Gastrocnemius medialis (tissue), 4 donors: ENCODE measurements at places on chromosomes 3 and 15. TPM values are rescaled to one million over a fixed set of nuclear protein-coding genes. Genes with fewer than 3 reads are reported as not detected.

GRCh38 chr3:161848376-161848775 lies 351.8 kb downstream of the OTOL1 start:
- H3K36me3 ChIP-seq = no peaks in the 10 kb centered on the region
- no peak overlapping the region for H3K27ac ChIP-seq
- H3K27me3 ChIP-seq = no peaks in the 10 kb centered on the region
- no peak for DNase-seq
- H3K4me3 ChIP-seq = no peak overlapping the region

- DNase-seq = no peak
- H3K4me3 ChIP-seq = no peak overlapping the region
- H3K36me3 ChIP-seq = no peaks in the 10 kb centered on the region
- no peaks in the 10 kb centered on the region for H3K27me3 ChIP-seq
Measured at GRCh38 chr3:50444213-50444612, 59.2 kb downstream of the CACNA2D2 start.

The GATA2 gene
- 14.4 TPM for total RNA-seq

The OR5K3 gene
- total RNA-seq = not detected

GRCh38 chr3:25090698-25091453 lies 337.2 kb upstream of the RARB start:
- H3K36me3 ChIP-seq = no peaks in the 10 kb centered on the region
- no peaks in the 10 kb centered on the region for H3K4me1 ChIP-seq
- no peak for DNase-seq
- no peak overlapping the region for H3K27ac ChIP-seq

GRCh38 chr3:63724987-63725386 lies 72.5 kb downstream of the SNTN start:
- H3K4me3 ChIP-seq = no peak overlapping the region
- no peak overlapping the region for H3K27ac ChIP-seq
- H3K36me3 ChIP-seq = no peaks in the 10 kb centered on the region
- H3K27me3 ChIP-seq = no peaks in the 10 kb centered on the region
- H3K4me1 ChIP-seq = no peaks in the 10 kb centered on the region

The GPR171 gene
- not detected for total RNA-seq

DNA sequence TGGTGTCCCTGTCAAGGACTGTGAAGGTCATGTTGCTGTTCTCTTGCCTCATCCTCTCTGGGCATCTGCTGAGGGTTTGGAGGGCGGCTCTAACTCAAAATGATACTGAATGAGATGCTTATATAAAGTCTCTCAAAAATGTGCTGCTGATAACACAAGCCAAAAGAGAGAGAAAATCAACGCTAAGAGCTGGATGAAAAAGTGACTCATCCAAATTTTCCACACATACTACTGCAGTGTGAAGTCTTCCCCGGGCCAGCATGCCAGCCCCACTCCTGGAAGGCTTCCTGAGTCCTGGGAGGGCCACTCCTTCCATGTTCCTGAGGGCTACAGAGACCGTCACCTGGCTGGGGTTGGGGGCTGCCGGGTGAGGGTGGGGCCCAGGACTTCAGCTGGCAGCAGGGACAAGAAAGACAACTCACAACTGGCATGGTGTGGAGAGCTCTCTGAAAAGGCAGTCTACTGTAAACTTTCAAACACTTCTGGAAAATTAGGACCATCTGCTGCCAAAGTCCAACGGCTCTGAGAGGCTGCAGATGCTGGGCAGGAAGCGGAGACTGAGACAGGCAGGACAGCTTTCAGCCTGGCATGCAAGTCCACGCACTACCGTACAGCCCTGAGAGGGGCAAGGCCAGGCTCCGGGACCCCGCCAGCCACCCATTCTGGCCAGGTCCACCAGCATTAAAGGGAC lies 200.3 kb downstream of the ADAMTS17 start:
- no peak overlapping the region for H3K27ac ChIP-seq
- DNase-seq = no peak
- peaks cover 5% of the 10 kb centered on the region for H3K4me1 ChIP-seq
- H3K4me3 ChIP-seq = no peak overlapping the region
- no peaks in the 10 kb centered on the region for H3K36me3 ChIP-seq
- no peaks in the 10 kb centered on the region for H3K27me3 ChIP-seq

DNA sequence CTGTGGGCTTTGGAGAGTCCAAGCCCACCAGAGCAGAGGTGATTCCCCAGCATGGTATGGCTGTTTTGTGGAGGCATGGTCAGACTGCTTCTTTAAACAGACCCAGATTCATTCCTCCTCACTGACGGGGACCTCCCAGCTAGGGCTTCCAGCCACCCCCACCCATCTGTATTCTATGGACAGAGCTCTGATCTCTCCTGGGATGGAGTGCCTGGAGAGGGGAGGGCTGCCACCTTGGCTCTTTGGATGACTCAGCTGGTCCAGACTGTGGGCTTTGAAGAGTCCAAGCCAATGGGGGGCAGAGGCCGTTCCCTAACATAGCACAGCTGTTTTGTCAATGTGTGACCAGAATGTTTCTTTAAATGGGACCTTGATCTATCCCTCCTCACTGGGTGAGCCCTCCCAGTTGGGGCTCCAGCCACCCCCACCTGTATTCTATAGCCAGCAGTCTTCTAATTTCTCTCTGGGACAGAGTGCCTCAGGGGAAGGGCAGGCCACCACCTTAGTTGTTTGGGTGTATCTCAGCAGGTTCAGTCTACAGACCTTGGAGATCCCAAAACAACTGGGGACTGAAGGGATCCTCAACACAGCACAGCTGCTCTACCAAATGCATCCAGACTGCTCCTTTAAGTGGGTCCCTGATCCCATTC lies 122.0 kb upstream of the OSTN start:
- H3K4me1 ChIP-seq = no peaks in the 10 kb centered on the region
- H3K27ac ChIP-seq = no peak overlapping the region
- H3K27me3 ChIP-seq = no peaks in the 10 kb centered on the region
- H3K36me3 ChIP-seq = no peaks in the 10 kb centered on the region

GRCh38 chr3:141261472-141262307 lies 30.1 kb downstream of the PXYLP1 start:
- H3K4me1 ChIP-seq = no peaks in the 10 kb centered on the region
- no peak overlapping the region for H3K27ac ChIP-seq
- no peaks in the 10 kb centered on the region for H3K27me3 ChIP-seq
- DNase-seq = no peak

The XCR1 gene
- not detected for total RNA-seq

- no peak overlapping the region for H3K27ac ChIP-seq
- H3K27me3 ChIP-seq = no peaks in the 10 kb centered on the region
- H3K4me1 ChIP-seq = peaks cover 14% of the 10 kb centered on the region
- H3K36me3 ChIP-seq = no peaks in the 10 kb centered on the region
Measured at GRCh38 chr3:149486726-149487125, 12.2 kb downstream of the TM4SF4 start.

DNA sequence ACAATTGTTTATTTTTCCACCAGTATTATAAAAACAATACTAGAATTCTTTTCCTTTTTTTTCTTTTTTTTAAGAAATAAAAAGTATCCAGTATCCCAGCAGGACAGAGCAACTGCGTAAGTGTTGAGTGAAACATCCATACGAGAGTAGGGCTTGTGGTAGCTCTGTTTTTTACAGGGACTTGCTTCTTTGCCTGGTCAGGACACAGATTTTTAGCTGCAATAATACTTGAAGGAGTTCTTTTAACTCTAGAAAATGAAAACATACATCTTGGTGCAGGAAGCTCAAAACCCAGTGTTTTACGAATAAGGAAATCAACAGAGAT lies 297.7 kb upstream of the NR2E3 start:
- H3K27ac ChIP-seq = no peak overlapping the region
- H3K36me3 ChIP-seq = no peaks in the 10 kb centered on the region
- no peak overlapping the region for H3K4me3 ChIP-seq
- no peaks in the 10 kb centered on the region for H3K4me1 ChIP-seq
- DNase-seq = no peak

- H3K27ac ChIP-seq = no peak overlapping the region
- H3K36me3 ChIP-seq = no peaks in the 10 kb centered on the region
- H3K4me3 ChIP-seq = no peak overlapping the region
- H3K27me3 ChIP-seq = no peaks in the 10 kb centered on the region
Measured at GRCh38 chr3:160163229-160163878, 61.9 kb upstream of the C3orf80 start.

GRCh38 chr15:37111427-37111717 lies 11.0 kb upstream of the MEIS2 start:
- H3K4me3 ChIP-seq = no peak overlapping the region
- no peak overlapping the region for H3K27ac ChIP-seq
- H3K27me3 ChIP-seq = peaks cover 71% of the 10 kb centered on the region
- H3K4me1 ChIP-seq = peaks cover 7% of the 10 kb centered on the region
- no peaks in the 10 kb centered on the region for H3K36me3 ChIP-seq
- DNase-seq = no peak

DNA sequence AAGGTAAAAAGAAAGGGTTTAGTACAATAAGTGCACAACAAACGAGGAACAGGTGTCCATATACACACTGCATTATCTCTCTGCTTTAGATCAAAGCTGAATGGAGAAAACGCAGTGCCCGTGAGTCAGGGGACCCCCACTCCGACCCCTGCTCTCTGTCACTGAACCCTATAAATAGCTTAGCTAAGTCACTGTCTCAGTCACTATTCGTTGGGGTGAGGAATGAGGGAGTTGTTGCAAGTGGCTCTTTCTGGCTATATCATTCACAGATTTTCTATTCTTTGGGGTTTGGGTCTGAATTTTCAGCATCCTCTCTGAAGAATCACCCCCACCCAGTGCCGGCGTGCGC lies 458 bp upstream of the STAC start:
- no peak overlapping the region for H3K27ac ChIP-seq
- H3K36me3 ChIP-seq = no peaks in the 10 kb centered on the region
- DNase-seq = no peak
- peak overlapping the region; percentile 54 for H3K4me3 ChIP-seq
- no peaks in the 10 kb centered on the region for H3K27me3 ChIP-seq
- no peaks in the 10 kb centered on the region for H3K4me1 ChIP-seq

GRCh38 chr15:75694241-75695182 lies 18.1 kb downstream of the CSPG4 start:
- peak overlapping the region; percentile 60 for H3K27ac ChIP-seq
- peak overlapping the region; percentile 37 for H3K4me3 ChIP-seq
- peaks cover 24% of the 10 kb centered on the region for H3K4me1 ChIP-seq
- no peaks in the 10 kb centered on the region for H3K27me3 ChIP-seq
- peaks cover 14% of the 10 kb centered on the region for H3K36me3 ChIP-seq

The PAK6 gene
- total RNA-seq = 1.5 TPM

GRCh38 chr3:99817047-99817436 lies 620 bp upstream of the CMSS1 start:
- peak; percentile 16 for DNase-seq
- no peaks in the 10 kb centered on the region for H3K27me3 ChIP-seq
- peak overlapping the region; percentile 78 for H3K4me3 ChIP-seq
- H3K36me3 ChIP-seq = no peaks in the 10 kb centered on the region

The RBP2 gene
- not detected for total RNA-seq

GRCh38 chr15:23438816-23439466 lies 8.1 kb downstream of the GOLGA6L2 start:
- no peaks in the 10 kb centered on the region for H3K36me3 ChIP-seq
- H3K4me3 ChIP-seq = no peak overlapping the region
- H3K4me1 ChIP-seq = no peaks in the 10 kb centered on the region
- DNase-seq = no peak

The PP2D1 gene
- not detected for total RNA-seq

DNA sequence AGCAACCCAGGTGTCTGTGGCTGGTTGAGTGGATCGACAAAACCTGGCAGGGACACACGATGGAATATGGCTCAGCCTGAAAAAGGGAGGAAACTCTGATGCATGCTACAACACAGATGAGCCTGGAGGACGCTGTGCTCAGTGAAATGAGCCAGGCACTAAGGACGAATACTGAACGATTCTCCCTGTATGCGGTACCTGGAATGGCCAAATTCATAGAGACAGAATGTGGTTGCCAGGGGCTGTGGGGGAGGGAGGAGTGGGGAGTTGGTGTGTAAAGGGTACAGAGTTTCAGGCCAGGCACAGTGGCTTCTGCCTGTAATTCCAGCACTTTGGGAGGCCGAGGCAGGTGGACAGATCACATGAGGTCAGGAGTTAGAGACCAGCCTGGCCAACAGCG lies 35.1 kb downstream of the PCSK6 start:
- peaks cover 32% of the 10 kb centered on the region for H3K4me1 ChIP-seq
- H3K4me3 ChIP-seq = no peak overlapping the region
- no peaks in the 10 kb centered on the region for H3K27me3 ChIP-seq
- no peak for DNase-seq
- H3K36me3 ChIP-seq = no peaks in the 10 kb centered on the region
